Nucleus accumbens (tissue), 56 donors: ENCODE measurements at places on chromosomes 5 and 9.

GRCh38 chr5:139657363-139658321, 9.5 kb downstream of the CXXC5 start:
- DNase-seq: no peak

DNA sequence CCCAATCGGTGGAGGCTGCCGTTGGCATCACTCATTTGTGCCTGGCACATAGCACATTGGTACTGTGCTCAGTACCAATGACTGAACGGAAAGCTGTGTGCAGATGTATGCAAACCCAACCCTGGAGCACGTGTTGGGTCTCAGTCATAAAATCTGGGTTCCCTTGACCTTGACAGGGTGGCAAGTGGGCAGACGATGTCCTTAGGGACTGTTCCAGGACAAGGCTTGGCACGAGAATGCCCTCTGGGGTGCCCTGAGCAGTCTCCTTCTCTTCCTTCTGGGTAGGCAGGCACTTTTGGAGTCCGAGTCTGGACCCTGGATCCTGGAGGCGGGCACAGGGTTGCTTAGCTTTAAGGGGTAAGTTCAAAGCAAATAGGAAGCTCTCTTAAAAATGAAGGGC, 75.8 kb downstream of the MACROH2A1 start:
- no peak for DNase-seq

- no peak for DNase-seq
Measured at GRCh38 chr5:40409601-40410000, 270.1 kb upstream of the PTGER4 start.

- no peak for DNase-seq
Measured at GRCh38 chr9:101592788-101593187, 2.0 kb downstream of the PPP3R2 start.

GRCh38 chr9:126232461-126232860, 94.2 kb upstream of the MVB12B start:
- no peak for DNase-seq

DNA sequence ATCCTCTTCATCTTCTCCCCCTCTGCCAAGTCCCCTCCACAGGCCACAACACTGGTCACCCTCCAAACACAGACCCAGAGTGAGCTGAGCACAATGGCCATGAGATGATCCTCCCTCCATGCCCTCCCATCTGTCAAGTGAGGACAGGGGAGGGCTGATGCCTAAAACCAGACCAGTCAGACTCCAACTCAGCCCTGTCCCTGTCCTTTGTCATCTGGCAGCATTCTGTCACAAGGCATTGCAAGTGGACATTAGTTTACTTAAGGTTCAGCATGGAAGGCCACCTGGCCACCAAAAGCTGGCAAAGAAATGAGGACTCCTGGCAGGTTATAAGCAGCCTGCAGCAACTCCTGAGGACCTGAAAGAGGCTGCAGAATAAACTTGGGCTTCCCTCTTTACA, 136.2 kb upstream of the SLC30A5 start:
- no peak for DNase-seq

- no peak for DNase-seq
Measured at GRCh38 chr5:57662991-57663390, 180.4 kb upstream of the ACTBL2 start.

DNA sequence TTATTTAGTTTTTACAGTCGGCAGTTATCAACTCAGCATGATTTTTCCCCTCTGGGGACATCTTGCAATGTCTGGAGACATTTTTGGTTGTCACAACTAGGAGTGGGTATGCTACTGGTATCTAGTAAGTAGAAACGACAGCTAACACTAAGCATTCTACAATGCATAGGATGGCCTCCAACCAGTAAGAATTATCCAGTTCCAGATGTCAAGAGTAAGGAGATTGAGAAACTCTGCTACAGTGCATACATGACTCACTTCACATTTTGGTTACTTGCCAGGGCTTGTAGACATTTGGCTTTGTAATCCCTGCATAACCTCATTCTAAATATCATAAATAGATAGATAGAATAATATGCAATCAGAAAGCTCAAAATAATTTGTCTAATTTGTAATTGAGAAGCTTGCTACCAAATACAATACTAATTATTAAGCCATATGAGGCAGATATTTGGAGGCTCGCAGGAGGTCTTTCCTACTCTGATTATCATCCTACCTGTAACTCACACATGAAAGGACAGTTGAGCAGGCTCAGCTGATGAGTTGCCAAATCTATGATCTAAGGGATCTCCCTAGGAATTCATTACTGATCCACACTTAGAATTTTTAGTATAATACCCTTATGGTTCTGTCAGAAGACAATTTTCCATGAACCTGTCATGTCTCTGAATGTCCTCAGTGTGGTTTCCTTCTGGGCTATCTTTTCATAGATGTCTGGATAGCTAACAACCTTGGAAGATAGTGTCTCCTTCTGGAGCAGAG, 346.9 kb upstream of the TLE4 start:
- DNase-seq: no peak

GRCh38 chr5:151083081-151083676, 2.3 kb upstream of the TNIP1 start:
- DNase-seq: no peak

- no peak for DNase-seq
Measured at GRCh38 chr9:126454795-126455194, 128.2 kb downstream of the MVB12B start.

DNA sequence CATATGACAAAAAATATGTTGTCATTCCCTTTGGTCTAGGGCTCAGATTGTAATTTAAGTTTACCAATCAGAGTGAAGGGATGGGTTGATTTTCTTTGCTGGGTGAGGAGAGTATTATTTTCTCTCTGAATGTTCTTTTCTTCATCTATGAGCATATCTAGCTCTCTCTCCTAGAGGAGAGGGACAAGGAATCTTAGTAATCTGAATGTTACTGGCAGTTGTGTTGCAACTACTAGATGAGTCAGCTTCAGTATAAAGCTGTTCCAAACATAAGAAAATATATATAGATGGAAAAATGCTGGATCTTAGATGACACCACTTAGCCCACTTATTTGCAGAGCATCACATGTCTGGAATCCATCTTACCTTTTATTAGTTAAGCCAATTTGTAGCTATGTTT, 259.3 kb downstream of the TUSC1 start:
- DNase-seq: no peak

DNA sequence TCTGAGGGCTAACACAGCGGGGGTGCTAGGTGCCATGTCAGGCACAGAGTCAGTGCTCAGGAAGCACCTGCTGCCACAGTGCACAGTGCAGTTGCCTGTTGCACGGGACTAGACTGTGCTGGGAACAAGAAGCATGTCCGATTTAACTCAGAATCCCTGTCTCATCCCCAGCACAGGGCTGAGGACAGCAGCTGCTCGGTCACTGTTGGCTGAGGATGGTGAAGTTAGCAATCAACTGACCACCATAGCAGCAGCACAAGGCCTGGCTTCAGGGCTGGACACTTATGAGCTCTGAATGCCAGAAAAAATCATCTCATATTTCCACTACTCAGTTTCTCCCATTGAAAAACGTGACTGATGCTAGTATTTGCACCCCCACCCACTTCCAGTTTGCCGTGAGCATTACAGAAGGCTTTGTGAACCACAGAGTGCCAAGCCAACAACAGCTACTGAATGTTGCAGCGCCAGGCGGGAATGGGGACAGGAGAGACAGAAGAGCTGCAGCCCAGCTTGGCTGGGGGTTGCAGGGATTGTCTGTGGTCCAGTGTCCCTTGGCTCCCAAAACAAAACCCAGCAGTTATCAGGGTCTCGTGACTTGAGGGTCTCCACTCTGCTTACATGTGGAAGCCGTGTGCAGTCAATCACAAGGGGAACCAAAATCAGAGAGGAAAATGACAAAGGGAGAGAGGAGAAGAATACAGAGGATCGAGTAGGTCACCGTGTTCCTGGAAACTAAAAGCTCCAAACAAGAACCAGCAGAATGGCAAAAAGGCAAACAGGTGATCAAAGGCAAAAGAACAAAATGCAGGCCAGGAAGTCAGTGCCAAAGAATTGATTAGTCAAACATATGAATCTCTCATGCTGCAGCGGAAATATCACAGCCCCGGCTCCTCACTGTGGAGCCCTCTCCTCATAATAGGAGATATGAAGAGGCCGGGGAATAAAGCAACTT, 155.6 kb downstream of the CRB2 start:
- DNase-seq: no peak

DNA sequence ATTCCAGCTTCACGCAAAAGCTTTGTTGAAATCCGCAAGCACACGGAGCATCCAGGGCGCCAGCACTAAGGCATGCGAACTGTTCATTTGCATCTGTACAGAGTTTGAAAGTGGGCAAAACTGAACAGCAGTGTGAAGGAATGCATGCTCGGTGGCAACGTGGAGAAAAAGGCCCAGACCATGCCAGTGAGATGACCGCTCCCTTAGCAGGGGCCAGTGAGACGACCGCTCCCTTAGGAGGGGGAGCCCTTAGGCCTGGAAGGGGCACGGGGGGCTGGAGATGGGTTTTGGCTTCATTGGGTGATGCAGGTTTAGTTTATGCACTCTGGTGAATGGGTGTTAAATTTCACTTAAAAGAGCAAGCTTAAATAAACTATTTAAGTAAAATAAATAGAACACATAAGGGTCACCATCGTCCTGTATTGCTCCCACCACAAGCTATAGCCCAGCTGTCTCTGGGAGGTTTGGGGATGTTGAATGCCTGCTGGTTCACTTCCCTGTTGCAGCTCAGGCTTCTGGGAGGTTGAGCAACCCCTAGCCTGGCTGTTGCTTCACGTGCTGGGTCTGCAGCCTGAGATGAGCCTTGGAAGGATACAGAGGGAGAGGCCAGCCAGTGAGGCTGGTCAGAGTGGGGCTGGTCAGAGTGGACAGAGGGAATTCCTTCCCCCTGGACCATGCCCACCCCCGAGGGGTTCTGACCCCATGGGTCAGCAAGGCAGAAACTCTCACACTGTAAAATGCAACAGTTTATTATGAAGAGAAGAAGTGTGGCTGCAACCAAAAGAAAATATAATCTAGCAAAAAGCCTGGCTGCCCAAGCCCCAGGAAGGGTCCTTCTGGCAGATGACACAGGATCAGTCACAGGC, 4.6 kb upstream of the FCN1 start:
- DNase-seq: no peak

GRCh38 chr5:75654693-75655295, 43.5 kb downstream of the ANKDD1B start:
- DNase-seq: no peak

- DNase-seq: no peak
Measured at GRCh38 chr5:156375895-156376495, 49.0 kb downstream of the SGCD start.

GRCh38 chr9:124780060-124780756, 3.3 kb downstream of the OLFML2A start:
- no peak for DNase-seq

DNA sequence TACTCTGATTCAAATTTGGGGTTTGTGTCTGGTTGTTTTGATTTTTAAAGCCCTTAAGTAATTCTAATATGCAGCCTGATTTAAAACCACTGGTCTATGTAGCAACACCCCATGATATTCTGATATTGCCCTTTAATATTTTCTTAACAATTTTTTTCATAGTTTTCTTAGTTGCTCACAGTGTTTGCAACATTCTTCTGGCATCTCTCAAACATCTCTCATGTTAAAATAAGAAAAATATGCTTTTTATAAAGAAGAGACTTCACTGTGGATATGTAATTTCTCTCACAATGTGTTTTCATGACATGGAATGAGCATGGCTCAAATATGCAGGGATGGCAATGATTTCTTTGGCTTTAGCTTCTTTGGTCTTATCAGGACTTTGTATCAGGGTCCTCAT, 183.7 kb downstream of the TAF11L14 start:
- no peak for DNase-seq

DNA sequence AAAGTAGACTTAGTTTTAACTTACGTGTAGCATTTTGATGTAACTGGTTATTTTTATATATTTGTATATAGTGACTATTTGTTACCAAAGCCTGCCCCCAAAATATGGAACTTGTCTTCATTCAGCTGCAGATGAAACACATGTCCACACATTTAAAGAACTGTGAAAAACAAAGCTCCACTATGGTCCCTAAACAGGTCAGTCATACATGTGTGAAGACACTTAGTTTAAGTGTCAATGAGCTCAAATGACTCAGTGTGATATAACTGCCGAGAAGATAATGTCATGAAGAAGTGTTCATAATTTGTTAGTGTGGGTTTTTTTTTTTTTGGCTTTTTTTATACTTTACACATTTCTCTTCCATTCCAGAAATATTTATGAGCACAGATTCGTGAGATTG, 28.2 kb downstream of the HAVCR1 start:
- DNase-seq: no peak
